Transverse colon (tissue), 4 donors: ENCODE measurements at places on chromosomes 3 and 15. TPM values are rescaled to one million over a fixed set of nuclear protein-coding genes. Genes with fewer than 3 reads are reported as not detected.

DNA sequence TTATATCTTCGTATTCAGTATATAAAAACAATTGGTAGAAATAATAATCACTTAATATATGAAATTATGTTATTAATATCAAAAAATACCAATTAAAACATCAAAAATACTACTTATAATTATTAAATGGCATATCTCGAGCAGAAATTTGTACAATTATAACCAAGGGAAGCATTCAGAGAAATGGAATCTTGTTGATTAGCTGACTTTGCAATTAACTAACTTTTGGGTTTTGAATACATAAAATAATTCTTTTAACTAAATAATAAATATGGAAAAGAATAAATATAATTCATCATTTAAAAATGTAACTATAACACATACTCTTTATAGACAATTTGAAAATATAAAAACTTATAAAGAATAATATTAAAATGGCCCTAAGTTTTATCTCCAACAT lies 160.2 kb upstream of the LRRN1 start:
- H3K4me1 ChIP-seq: no peaks in the 10 kb centered on the region
- H3K36me3 ChIP-seq: no peaks in the 10 kb centered on the region
- H3K27ac ChIP-seq: no peak overlapping the region
- no peak for DNase-seq
- no peak overlapping the region for H3K4me3 ChIP-seq

GRCh38 chr15:60444289-60444912 lies 34.5 kb downstream of the ICE2 start:
- no peak overlapping the region for H3K4me3 ChIP-seq
- H3K4me1 ChIP-seq: peaks cover 28% of the 10 kb centered on the region
- H3K27ac ChIP-seq: no peak overlapping the region

DNA sequence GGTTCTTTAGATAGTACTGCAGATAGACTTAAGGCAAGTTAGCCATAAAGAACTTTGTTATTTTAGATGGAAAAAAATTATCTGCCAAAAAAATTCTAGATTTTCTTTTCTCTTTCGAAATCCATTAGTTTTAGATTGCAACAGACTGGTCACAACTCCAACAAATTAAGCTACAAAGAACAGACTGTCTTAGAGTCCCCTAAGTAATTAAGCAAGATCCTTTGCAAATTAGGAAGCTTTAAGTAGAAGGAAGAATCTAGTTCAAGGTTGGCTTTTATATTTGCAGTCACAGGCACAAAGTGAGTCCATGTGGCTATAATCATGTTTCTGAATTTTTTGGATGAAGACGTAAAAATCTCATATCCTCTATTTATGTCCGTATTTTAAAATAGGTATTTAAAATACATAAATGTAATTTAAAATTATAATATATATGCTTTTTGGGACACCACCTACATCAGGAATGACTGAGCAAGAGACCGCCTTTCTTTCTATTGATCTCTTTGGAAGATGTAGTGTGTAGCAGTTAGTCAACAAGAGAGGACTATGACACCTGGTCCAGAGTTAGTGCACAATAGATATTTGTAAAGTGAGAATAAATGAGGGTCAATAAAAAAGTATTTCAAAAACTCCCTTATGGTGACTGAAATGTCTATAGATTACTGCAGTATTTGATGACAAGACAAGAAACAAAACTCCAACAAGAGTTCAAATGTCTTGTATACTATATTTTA lies 34.4 kb downstream of the TMEM45A start:
- H3K27me3 ChIP-seq: no peaks in the 10 kb centered on the region
- peaks cover 6% of the 10 kb centered on the region for H3K4me1 ChIP-seq
- H3K4me3 ChIP-seq: no peak overlapping the region
- DNase-seq: no peak
- H3K27ac ChIP-seq: peak overlapping the region; percentile 3

DNA sequence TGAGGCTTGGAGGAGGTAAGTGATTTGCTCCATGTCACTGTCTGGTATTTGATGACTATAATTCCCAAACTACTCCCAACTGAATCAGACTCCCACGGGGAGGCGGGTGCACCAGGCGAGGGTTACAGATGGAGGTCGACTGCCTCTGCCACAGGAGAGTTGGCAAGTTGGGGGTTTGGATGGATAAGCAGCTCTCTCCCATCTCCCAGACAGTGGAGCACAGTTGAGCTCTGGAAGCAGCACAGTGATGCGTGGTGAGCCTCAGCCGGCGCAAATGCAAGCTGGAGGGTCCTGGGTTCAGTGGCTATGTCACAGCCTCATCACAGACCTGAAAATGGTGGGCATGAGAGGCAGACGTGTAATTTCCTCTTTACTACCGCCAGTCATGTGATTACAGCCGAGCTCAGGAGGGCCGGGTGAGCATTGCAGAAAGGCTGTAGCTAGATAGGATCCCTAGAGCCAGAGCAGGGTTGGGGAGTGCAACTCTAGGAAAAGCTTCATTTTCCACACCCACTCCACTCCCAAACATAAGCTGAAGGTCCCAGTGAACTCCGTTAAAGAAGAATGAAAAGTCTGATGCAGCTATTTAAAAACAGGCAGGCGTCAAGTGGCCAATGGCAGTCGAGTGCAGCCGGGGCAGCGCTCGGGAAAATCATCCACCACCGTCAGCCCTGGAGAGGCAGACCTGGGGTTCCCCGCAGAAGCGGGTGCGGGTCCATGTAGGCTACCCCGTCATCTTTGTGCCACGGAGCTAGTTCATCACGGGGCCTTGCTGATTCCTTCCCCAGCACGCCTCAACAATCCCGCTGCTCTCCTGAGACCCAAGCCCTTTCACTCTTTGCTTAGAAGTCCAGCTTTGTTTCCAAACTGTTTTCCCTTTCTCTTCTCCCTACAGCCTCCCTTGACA lies 33.3 kb upstream of the VPS8 start:
- no peak overlapping the region for H3K4me3 ChIP-seq
- no peaks in the 10 kb centered on the region for H3K27me3 ChIP-seq
- no peak overlapping the region for H3K27ac ChIP-seq

GRCh38 chr3:66475386-66476020 lies 25.3 kb downstream of the LRIG1 start:
- H3K27ac ChIP-seq: peak overlapping the region; percentile 94
- H3K4me3 ChIP-seq: no peak overlapping the region
- DNase-seq: no peak

DNA sequence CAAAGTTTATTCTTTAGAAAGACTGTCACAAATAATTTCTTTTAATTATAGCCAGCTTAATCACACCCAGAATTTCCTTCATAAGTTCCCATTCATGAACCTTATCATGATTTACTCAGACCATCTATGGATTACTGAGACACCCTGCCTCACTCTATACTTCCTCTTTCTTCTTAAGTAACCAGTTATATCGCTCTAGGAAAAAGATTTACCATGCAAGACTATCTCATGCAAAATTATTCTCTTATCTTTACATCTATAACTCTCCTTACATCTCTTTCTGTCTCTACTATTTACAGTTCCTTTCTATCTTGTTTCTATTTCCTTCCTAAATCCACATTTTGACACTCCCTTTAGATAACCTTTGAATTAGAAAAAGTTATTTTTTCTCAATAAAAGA lies 316.8 kb downstream of the POLQ start:
- no peak overlapping the region for H3K4me3 ChIP-seq
- H3K36me3 ChIP-seq: no peaks in the 10 kb centered on the region
- no peaks in the 10 kb centered on the region for H3K27me3 ChIP-seq
- H3K27ac ChIP-seq: no peak overlapping the region
- no peaks in the 10 kb centered on the region for H3K4me1 ChIP-seq

The SATB1 gene
- total RNA-seq: 85.3 TPM

DNA sequence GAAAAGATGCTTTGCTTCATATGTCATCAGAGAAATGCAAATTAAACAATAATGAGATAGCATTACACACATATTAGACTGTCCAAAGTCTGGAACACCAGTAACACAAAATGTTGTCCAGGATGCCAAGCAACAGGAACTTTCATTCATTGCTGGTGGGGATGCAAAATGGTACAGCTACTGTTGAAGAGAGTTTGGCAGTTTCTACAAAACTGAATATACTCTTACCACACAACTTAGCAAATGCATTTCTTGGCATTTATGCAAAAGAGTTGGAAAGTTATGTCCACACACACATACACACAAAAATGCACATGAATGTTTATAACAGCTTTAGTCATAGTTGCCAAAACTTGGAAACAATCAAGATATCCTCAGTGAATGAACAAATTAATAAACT lies 195.2 kb upstream of the MME start:
- H3K27ac ChIP-seq: no peak overlapping the region
- H3K4me1 ChIP-seq: no peaks in the 10 kb centered on the region
- no peak for DNase-seq
- no peak overlapping the region for H3K4me3 ChIP-seq
- no peaks in the 10 kb centered on the region for H3K36me3 ChIP-seq

DNA sequence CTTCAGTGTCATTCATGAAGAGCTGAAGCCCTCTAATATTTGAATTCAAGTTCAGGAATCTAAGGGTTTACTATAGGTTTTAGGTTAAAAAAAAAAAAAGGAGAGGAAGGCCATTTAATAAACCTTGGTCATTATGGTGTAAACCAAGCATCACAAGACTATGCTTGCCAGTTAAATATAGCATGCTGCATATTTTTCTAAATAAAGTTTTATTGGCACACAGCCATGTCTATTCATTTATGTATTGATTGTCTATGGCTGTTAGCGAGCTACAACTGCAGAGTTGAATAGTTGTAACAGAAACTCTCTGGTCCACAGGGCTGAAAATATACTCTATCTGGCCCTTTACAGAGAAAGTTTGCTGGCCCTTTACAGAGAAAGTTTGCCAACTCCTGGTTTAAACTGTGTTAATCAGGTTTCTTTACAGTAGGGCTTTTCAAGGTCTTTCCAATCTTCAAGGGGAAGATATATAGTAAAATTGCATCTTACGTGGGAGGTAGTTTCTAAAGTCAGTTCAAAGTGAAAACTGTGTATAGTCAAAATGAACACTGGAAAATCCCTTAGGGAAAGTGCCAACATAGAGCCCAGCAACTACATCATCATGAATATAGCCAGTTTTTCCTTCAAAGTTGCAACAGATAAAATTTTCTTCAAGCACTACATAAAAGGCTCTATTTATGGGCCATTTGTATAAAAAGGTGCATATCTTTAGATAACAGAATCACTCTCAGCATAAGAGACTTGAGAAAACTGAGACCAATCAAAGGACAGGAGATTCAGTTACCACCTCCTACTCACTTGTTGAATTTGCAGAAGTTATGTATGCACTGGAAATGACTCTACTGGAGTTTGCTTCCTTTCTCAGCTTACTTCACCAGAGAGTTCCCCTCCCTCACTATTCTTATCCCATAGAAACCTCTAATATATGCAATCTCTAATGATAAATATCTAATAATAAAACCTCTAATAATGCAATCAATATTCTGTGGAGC lies 49.7 kb upstream of the FRMD4B start:
- H3K27me3 ChIP-seq: no peaks in the 10 kb centered on the region
- DNase-seq: no peak
- no peaks in the 10 kb centered on the region for H3K4me1 ChIP-seq
- no peak overlapping the region for H3K4me3 ChIP-seq
- H3K27ac ChIP-seq: no peak overlapping the region
- no peaks in the 10 kb centered on the region for H3K36me3 ChIP-seq

GRCh38 chr3:156251424-156251823 lies 131.0 kb downstream of the KCNAB1 start:
- H3K27me3 ChIP-seq: no peaks in the 10 kb centered on the region
- no peak for DNase-seq
- H3K36me3 ChIP-seq: no peaks in the 10 kb centered on the region
- no peaks in the 10 kb centered on the region for H3K4me1 ChIP-seq

DNA sequence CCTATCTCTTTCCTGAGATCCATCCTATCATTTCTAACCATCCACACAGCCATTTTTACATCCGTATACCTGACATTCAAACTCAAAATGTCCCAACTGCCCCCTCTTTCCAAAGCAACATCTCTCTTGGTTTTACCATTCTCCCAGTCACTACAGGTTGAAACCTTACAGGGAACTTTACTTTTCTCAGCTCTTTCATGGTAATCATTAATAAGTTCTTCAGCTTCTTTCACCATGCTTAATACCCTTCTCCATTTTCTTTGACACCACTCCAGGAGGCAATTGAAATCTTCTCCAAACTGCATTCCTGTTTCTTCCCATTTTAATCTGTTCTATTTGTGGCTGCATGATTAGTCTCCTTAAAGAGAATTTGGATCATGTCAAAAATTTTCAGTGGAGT lies 352.5 kb downstream of the GAP43 start:
- no peaks in the 10 kb centered on the region for H3K36me3 ChIP-seq
- H3K4me3 ChIP-seq: no peak overlapping the region
- H3K27ac ChIP-seq: no peak overlapping the region
- H3K27me3 ChIP-seq: no peaks in the 10 kb centered on the region
- no peak for DNase-seq
- H3K4me1 ChIP-seq: no peaks in the 10 kb centered on the region

DNA sequence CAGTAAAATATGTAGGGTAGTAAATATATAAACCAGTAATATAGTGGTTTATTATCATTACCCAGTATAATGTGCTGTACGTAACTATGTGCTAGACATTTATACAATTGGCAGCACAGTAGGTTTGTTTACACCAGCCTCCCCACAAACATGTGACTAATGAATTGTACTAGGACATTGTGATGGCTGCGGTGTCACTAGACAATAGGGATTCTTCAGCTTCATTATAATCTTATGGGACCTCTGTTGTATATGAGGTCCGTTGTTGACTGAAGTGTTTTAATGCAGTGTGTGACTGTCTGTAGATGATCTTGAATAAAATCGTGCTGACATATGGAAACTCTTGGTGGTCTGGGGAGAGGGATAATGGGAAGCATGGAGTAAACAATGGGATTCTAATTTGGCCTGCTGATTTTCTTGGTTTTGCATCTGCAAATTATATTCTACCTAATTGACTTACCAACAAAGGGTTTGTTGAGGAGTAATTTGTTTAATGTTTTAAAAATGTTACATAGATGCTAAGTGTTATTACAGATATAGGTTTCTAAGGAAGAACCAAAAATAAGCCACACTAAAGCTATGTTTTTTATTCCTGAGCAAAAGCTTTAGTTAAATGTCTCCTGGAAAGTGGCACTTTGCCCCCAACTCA lies 496.5 kb upstream of the TBL1XR1 start:
- no peaks in the 10 kb centered on the region for H3K27me3 ChIP-seq
- H3K4me1 ChIP-seq: no peaks in the 10 kb centered on the region
- H3K36me3 ChIP-seq: no peaks in the 10 kb centered on the region

DNA sequence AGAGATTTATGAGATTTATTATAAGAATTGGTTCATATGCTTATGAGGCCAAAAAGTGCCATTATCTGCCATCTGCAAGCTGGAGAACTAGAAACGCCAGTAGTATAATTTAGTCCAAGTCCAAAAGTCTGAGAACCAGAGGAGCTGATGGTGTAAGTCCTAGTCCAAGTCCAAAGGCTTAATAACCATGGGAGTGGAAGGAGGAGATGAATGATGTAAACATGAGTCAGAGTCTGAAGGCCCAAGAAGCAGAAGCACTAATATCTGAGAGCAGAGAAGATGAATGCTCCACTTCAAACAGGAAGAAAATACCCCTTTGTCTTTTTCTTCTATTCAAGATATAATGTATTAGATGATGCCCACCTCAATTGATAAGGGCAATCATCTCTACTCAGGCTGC lies 185.7 kb downstream of the CGGBP1 start:
- H3K36me3 ChIP-seq: no peaks in the 10 kb centered on the region
- H3K27me3 ChIP-seq: no peaks in the 10 kb centered on the region
- no peak overlapping the region for H3K4me3 ChIP-seq
- DNase-seq: no peak
- H3K27ac ChIP-seq: no peak overlapping the region
